ENCODE measurements at places on chromosomes 2 and 18.

GRCh38 chr2:118492335-118492734 is 355.1 kb downstream of the EN1 start:
- DNase-seq: no peak

- no peak for DNase-seq
Measured at GRCh38 chr2:238075397-238075796, 14.6 kb downstream of the SCLY start.

DNA sequence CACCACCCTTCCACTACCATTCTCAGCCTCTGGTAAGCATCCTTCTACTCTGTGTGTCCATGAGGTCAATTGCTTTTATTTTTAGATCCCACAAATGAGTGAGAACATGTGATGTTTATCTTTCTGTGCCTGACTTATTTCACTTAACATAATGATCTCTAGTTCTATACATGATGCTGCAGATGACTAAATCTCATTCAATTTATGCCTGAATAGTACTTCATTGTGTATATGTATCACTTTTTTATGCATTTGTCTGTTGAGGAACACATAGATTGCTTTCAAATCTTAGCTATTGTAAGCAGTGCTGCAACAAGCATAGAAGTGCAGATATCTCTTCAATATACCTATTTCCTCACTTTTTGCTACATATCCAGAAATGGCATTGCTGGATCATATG is 733.3 kb downstream of the SUCLG1 start:
- DNase-seq: no peak

DNA sequence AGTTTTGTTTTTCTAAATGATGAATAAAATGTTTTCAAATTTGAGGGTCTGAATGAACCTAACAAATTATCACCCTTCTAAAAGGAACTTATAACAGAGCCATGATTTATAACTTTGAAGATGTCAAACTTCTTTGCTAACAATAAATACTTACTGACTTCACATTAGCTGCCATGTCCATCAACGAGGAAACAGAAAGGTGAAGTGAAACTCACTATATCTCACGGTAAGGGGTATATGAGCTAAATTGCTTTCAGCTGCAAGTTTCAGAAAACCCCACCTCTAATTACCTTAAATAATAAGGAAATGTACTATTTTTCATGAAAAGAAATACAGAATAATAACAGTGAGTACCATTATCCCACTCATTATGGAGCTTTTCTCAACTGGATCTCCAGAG is 350.8 kb upstream of the NT5C1B start:
- DNase-seq: no peak

DNA sequence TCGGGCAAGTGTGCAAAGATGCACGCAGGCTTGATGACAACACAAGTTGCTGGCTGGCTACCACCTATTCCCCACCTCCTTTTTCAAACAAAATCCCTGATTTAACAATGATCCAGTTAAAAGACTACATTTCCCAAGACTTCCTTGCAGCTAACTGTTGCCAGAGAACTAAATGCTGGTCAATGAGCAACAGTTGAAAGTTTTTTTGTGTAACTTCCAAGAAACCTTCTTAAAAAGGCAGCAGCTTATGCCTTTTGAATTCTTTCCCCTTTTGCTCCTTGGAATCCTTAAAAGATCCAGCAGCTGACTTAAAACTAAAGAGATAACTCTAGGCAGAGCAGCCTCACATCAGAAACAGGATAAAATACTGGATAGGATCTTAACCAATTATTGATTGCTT is 38.5 kb downstream of the NPHP1 start:
- no peak for DNase-seq

GRCh38 chr2:238484522-238485452 is 58.1 kb downstream of the ASB1 start:
- DNase-seq: no peak

DNA sequence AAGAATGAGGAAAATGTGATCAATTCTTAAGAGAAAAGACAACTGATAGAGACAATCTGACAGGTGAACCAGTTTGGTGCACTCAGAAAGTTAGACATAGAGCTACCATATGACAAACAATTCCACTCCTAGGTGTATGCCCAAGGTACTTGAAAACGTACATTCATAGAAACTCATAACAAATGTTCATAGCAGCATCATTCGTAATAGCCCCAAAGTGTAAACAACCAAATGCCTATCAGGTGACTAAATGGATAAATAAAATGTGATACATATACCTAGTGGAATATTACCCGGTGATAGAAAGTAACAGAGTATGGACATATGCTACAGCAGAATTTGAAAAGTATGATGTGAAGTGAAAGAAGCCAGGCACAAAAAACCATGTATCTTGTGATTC is 149.3 kb upstream of the TRIB2 start:
- no peak for DNase-seq

DNA sequence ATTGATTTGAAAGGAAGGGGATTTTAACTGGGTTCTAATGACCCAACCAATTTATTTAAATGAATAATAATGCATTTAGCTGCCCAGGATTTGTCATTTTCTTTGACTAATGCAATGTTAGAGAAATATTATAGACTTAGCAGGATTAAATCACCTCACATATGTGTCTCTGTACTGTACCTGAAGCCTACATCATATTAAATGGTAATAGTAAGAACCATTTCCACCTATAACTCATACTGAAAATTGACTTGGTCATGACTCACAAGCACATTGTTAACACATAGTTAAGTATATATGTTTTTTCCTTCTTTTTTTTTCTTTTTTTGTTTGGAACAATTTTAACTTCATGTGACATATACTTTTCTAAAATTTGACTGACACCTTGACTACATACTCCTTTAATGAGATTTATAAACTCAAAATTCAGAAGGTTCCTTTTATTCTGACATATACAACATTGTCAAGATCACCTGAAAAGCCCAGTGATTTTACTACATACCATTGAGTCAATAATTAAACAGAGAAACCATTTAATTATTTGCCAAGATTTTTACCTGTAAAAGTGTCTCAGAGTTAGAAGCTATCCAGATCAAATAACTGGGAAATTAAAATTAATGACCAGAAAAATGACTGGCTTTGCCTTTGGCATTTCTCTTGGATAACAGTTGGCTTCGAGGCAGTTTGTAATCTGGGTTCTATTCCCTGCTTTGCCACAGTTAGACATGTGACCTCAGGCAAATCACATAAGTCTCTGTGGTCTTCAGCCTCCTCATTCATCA is 58.8 kb upstream of the CDC42EP3 start:
- DNase-seq: no peak

DNA sequence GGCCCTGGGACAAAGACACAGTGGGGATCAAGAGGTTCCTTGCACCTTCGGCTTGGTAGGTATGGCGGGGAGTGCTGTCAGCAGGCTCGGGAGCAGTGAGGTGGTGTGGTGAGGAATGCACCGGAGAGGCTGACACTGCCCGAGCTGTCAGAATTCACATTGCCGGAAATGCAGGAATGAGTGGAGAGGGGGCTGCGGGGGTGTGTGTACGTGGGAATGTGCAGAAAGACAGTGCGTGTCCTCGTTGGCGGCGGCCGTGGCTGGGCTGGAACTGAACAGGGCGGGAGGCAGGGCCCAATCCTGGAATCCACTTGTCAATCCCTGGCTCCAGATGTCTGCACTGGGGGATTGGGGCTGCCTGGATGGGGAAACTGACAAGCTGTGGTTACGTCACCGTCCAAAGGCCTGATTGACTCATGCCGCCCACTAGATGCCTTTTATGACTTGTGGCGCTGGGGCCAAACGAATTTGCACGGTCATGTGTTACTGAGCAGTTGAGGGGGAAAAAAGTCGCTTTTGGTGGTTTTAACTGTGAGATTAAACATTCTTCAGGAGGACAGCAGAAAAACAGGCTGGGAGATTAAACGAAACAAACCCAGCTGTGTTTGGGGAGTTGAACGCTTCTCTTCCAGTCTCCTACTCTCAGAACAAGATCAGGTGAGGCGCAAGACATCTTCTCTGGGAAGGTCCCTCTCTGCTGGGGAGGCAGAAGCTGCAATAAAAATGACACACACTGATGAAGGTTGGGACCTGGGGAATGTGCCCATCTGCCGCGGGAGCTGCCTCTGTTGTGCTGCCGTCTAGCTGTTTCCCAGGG is 189.4 kb upstream of the GLI2 start:
- no peak for DNase-seq

DNA sequence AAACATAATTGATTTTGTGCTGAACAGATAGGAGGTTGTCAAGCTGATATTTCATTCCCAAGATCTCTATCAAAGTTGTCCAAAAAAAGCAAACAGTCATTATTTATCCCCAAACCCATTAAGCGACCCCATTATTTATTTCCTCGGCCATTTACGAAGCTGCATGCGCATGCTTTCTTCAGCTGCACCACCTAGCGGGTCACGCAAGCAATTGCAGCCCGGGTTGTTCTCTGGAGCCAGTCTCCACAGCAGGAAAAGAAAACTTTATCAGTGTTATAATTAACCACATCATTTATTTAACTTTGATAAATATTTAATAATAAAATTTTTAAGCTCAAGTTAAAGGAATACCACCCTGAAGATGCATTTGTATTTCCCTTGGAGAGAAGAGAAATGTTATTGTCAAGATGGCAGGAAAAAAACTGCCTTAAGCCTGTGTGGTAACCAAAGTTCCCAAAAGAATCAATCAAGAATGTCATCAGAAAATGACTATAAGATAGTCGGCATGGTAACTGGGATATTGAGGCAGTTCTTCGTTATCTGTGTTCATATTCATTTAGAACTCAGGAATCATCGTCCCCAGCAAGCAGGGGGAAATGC is 304.7 kb downstream of the FBXO15 start:
- DNase-seq: peak; percentile 74

DNA sequence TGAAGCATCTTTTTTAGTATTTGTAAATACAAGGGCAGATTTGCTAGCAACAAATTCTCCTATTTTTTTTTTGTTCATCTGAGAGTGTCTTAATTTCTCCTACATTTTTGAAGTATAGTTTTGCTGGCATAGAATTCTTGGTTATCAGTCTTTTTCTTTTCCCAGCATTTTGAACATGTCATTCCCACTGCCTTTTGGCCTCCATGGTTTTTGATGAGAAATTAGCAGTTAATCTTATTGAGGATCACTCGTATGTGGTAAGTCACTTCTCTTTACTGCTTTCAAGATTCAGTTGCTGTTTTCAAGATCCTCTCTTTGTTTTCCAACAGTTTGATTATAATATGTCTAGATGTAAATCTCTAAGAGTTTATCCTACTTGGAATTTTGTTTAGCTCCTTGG is 16.9 kb upstream of the RNF149 start:
- DNase-seq: no peak

DNA sequence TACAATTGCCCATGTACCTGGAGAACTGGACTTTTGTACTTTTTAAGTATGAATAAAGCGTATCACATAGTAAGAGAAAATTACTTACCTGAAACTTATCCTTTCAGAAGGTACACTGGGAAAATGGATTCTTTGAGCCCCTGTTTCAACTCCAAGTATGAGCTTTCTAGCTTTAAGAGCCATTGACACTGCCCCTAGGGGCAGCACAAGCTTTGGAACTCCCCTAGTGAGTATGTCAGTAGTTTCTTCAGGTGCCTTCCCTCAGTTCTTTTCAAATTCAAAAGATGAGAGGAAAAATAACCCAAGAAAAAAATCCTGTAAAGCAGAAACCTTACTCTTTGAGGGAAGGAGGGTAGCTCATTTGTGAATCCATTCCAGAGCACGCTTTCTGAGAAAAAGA is 124.1 kb downstream of the MEMO1 start:
- no peak for DNase-seq

GRCh38 chr2:189338115-189338514 is 103.2 kb upstream of the WDR75 start:
- no peak for DNase-seq

GRCh38 chr2:134590679-134591078 is 128.1 kb downstream of the TMEM163 start:
- no peak for DNase-seq

GRCh38 chr18:59068276-59069071 is 71.2 kb upstream of the SEC11C start:
- no peak for DNase-seq

GRCh38 chr18:41378598-41378997 is 576.4 kb upstream of the PIK3C3 start:
- DNase-seq: no peak

DNA sequence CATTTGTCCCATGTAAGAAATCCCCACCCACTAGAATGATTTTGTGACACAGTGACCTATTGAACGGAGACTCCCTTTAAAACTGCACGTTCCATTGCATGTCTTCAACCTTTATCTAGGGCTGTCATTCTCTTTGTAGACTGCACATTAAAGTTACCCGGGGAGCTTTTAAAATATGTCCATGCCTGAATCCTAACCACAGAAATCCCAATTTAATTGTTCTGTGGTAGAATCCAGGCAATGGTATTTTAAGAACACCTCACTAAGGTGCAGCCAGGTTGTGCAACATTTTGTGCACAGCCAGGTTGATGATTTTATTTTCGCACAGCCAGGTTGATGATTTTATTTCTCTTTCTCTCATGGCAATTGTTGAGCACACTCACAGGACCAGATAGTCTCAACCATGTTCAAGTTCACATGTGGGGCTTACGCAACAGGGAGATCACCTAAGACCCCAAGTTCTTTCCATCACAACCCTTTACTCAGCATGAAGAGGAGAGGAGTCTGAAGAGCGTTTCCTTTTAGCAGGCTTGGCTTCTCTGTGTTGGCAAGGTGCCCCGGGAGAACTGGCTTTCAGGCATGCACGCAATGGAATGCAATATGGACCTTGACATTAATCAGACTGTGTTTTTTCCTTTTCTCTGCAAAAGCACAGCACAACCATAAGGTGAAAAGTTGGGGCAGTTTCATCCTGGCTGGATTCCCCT is 467.3 kb upstream of the ETAA1 start:
- DNase-seq: no peak

DNA sequence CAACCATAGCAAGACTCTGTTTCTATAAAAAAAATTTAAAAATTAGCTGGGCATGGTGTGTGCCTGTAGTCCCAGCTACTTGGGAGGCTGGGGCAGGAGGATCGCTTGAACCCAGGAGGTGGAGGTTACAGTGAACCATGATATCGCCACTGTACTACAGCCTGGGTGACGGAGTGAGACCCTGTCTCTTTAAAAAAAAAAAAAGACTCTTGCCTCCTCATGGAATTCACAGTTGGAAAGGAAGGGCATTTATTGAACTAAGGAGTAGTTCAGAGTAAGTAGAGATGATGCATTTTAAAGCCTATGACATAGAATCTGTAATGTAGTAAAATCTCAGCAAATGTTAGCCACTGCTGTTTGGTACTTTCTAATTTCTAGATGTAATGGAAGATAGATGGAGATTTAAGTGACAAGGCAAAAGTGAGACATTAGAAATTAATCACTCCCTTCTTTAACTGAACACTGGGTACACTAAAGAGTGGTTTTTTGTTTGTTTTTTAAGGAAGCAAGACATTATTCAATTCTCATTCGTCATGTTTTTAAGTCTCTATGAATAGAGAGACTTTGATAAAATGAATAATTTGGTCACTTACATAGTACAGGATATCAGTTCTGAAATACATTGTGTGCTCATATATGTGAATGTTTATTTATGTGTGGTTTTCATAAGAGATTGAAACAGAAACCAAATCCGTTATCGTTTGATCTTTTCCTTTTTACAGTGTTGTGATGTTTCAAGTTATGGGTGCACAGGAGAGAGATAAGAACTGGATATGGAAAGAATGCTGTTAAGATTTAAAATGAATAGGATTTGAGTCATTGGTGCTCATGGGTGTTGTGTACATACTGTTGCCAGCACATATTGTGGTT is 186.1 kb upstream of the STON1 start:
- no peak for DNase-seq

Data from activated effector memory CD4-positive, alpha-beta T cell treated with anti-CD3 and anti-CD28 coated beads, Interleukin-2, amount 50 U/mL, for 16 hours (primary cell).